ENCODE measurements at places on chromosomes 13 and 19.
A peak's percentile ranks its signal among the peaks of the same experiment; 100 is the strongest.

- peak; percentile 59 for DNase-seq
These were observed 37.4 kb downstream of the COG6 start for GRCh38 chr13:39692660-39693438.

- no peak for DNase-seq
These were observed 22.3 kb downstream of the CEBPG start for GRCh38 chr19:33395561-33396550.

DNA sequence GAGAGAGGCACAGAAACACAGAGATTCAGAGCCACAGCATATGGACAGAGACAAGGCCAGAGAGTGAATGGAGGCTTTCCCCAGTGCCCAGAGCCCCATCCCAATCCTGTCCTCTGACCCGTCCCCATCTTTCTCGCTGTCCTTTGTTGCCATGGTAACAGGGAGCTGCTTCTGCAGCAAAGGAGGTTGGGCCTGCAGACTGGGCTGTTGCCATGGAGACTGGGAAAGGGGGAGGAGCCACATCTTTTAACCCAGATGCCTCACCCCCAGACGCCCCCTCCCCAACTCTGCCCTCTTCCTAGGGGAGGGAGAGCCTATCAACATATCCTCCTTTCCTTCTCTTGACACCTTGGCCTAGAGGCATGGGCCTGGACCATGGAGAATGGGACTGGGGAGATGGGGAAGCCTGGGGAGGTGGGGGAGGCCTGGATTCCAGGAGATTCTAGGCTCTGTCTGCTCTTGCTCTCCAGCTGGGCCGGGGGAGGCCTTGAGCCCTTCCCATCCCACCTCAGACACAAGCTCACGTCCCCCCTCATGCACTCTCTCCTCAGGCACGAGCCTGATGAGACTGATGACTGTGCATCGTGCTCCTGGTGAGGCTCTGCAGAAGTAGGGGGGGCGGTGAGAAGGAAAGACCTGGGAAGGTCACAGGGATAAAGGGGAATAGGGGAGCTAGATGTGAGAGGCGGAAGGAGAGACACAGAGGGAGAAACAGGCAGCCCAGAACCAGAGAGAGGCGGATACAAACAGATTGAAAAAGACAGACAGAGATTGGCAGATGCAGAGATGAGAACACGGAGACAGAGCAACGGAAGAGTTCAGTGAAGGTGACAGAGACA, 2.1 kb upstream of the ATP1A3 start:
- DNase-seq = no peak

GRCh38 chr13:25241007-25241406, 46.3 kb downstream of the MTMR6 start:
- DNase-seq = no peak

- no peak for DNase-seq
These were observed 391.2 kb downstream of the KLF12 start for GRCh38 chr13:73742982-73743381.

DNA sequence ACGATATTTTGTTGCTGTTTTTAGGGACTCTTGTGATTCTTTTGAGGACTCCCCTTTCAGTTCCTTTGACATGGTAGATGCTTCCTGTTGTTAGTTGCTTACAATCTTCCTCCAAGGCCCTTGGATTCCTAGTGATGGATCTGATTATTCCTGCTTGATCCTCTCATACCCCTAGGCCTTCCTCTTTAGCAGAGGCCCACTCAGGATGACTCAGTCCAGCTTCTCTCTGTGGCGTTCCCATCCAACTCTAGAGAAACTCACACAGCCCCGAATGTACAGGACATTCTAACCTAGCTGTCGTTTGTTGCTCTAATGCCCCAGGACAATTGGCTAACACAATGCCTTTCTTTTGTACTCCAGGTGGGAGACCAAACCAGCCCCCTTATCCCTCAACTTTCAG, 191.4 kb downstream of the POSTN start:
- no peak for DNase-seq

DNA sequence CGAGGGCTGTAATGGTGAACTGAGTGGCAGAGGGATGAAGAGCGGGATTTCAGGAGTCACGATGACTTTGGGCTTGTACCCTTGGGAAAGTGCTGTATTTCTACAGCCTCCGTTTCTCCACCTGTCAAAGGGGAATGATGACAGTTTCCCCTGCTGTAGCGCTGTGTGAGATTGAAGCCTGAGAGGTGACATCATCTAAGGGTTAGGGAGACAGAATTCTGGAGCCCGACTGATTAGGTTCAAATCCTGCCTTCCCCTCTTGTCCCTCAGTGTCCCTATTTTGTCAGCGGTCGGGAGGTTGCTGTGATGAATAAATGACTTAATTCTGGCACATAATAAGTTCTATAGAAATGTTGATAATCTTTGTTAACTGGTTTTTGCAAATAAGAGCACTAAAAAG, 693 bp downstream of the MRPL4 start:
- DNase-seq = no peak

DNA sequence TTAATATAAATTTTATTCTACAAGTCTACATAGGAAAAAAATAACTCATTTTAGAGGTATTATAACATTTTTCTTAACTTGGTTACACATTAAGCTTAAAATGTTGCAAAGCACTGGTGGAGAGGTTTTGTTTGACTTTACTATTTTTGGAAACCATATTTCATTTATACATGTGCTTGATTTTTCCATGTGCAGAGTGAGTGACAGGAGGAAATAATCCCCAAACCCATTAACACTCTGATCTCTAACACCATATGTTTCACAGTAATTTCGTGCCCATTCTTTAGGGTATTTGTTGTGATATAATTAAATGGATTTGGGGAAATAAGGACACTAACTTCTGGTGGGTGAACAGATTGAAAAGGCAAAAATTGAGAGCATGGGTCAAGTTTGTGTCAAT, 2124.4 kb upstream of the PCDH20 start:
- DNase-seq = no peak

DNA sequence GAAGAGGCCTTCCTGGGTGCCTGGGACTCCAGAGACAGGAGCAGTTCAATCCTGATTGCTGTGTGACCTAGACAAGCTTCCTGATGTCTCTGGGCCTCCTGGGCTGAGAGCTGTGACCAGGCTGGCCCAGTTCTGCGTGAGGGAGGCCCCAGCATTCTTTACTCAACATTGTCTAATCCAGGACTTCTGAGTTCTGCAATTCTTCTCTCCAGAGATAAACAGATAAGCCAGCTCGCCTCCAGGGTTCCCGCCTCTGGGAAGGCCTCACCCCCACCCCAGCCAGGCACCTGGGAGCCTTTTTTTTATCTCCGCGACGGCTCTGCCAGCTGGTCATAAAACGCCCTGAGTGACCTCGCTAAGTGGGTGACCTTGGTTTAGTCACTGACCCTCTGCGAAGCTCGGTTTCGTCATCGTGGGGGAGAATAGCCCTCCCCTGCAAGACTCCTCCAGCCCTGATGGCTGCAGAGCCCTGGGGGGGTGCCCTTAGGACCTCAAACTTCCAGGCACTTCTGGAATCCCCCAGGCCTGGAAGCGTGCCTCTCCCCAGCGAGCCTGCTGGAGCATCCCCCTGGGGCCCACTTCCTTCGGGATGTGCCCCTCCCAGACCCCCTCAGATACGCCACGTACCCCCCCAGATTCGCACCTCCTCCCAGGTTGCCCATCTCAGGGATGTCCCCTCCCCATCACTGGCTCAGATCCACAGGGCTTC, 1.9 kb downstream of the SULT2B1 start:
- DNase-seq = peak; percentile 34

GRCh38 chr19:6925386-6925785, 38.0 kb downstream of the ADGRE1 start:
- no peak for DNase-seq

DNA sequence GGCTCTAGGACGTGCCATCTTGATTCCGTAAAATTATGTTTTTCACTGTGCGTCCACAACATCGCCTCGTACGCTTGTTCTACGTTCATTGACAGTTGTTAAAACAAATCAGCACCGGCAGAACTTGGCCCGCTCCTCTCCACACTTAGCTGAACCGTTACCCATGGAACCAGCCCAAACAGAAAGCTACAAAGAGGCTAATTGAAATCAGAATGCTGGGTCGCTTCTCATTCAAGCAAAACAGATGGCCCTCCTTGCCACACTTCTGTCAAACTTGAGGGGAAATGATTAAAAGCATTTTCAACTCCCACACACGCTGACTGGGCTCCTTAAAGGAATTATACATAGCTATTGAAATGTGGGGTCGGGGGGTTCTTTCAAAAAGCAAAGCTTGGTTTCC, 71.6 kb downstream of the TM9SF2 start:
- peak; percentile 41 for DNase-seq

DNA sequence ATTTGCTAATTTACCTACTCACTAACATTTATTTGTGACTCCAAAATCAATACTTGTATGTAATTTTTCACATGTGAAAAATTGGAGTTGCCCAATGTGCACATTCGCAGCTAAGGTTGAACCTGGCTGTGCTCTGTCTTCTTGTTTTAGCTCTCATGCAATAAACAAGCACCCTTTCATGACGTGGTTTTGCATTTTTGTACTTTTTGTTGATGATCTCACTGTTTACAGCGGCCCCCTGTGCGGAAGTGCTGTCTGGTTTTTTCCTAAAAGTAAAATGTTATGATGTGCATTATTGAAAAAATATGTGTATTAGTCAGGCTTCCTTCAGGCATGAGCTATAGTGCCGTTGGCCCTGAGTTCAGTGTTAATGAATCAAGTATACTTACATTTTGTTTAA, 18.1 kb downstream of the DGKH start:
- peak; percentile 93 for DNase-seq

DNA sequence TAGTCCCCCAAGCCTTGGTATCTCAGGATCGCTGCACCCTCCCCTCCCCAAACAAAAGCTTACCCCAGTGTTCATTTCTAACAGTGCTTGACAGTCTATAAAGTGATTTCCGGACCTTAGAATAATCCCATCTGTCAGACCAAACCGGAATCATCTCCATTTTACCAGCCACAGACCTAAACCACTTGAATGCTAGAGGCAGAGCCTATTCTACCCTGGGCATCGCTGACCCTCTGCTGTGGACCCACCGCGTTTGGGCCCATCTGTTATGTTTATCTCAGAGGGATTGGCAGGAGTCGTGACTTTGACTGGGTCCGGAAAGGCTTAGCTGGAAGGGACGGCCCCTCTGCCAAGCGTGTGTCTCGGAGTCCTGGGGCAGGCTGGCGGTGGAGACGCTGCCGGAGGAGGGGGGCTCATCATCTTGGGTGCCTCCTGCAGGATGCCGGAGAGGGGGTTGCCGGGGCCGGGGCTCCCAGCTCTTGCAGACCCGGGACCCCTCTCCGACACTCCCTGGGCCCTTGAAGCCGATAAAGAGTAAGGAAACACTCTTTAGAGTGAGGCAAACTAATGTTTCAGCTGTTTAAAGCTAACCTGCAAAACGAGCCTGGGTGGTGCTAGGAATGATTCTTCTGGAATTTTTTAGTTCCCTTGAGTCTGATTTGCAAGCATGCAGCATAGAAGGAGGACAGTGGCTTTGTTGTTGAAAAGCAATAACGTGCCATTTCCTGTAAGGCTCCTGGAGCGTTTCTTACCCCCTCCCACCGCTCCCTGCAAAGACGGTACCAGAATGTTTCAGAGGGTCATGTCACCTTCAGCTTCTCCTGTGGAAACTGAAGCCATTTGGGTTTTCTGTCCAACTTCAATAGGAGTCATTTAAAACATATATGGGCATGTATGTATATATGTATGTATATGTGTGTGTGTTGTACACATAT, 1.3 kb downstream of the SLC25A42 start:
- no peak for DNase-seq

DNA sequence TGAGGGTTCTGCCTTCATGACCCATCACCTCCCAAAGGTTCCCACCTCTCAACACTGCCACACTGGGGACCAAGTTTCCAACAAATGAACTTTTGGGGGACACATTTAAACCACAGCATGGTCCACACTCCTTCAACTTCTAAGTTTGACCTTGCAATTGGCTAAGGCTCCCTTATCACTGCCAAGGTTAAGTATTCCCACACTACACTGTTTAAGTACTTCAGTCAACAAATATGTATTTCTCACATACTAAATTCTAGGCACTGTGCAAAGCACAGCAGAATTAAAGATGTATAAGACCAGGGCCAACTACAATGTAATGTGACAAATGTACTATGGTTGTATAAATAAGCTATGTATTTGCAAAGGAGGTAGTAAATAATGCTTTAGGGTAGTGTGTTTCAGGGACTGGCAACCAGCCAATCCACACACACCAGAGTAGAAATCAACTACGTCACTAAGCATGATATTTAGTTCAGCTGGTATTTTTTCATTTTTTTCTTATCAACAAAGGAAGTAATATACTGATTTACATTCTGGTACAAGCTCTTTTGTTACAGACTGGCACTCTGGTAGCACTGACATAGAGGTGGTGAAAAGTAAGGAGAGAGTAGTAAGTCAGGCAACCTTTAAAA, 12.2 kb downstream of the NUFIP1 start:
- no peak for DNase-seq

- DNase-seq = no peak
These were observed 10.4 kb upstream of the SACS start for GRCh38 chr13:23443878-23444277.

DNA sequence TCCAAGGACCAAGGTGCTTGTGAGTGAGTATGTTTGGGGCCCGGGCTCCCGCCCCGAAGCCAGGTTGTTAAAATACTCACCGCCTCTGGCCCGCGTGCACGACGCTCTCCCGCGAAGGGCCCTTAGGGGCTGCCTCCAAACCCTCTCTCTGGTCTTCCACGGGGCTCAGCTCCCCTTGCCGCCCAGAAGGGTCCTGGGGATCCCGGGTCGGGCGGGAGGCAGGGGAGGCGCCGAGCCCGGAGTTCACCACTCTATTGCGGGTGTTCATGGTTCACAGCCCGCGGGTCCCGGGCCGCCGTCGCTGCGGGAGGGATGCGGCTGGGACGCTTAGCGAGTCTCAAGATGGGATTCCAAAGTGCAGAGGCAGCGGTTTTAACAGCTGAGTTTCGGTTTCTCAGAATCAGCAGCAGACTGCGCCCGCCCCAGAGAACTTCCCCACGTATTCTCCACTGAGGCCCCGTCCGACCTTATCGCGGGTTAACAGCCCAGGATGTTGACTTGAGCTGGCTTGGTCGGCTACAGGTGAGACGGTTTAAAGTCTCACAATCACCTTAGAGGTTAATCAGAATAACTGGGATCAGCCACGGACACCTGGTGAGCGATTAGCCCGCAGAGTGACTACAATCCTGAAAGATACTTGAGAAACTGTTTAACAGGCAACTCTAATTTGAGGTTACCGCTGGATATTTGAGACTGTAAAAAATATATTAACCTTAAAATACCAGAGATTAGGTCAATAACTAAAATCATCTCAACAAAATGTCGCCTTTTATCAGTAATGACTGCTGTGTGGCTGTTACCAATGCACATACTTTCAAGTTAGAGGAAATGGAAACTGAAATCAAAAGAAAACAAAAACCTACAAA, at the start of gene EPSTI1:
Gene EPSTI1, minus strand, starts transcription at position 344 of the 866 bp plus-strand sequence. Its CDS starts 76 bp downstream, at position 268.
- peak; percentile 77 for DNase-seq

DNA sequence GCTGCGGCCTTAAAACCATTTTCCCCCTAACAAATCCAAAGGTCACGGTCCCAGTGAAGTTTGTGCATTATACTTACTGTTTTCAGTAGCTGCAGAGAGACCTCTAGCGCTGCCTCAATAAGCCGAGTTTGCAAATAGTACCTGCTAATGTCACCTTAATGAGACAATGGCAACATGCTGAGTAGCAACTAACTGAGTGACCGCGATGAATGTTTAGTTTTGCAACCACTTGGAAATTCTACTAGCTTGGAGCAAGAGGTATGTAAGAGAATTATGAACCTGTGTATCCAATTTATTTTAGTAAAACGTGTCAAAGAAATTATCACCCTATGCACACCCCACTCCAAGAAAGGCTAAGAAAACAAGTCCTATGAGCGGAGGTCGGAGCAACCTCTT, 1.2 kb downstream of the KPNA3 start:
- peak; percentile 9 for DNase-seq
